ENCODE measurements at places on chromosomes 6 and 20.
A peak's percentile ranks its signal among the peaks of the same experiment; 100 is the strongest.

GRCh38 chr6:149236589-149236988, 80.9 kb upstream of the TAB2 start:
- DNase-seq, result no peak

GRCh38 chr6:84731901-84732300, 32.5 kb downstream of the TBX18 start:
- no peak for DNase-seq

- no peak for DNase-seq
Measured at GRCh38 chr20:53950031-53950430, 120.4 kb downstream of the BCAS1 start.

GRCh38 chr6:147867433-147868226, 359.1 kb downstream of the SAMD5 start:
- DNase-seq, result no peak

GRCh38 chr6:12116978-12117377, 104.9 kb downstream of the HIVEP1 start:
- DNase-seq, result no peak

GRCh38 chr6:116017546-116018295, 43.0 kb downstream of the FRK start:
- DNase-seq, result no peak

DNA sequence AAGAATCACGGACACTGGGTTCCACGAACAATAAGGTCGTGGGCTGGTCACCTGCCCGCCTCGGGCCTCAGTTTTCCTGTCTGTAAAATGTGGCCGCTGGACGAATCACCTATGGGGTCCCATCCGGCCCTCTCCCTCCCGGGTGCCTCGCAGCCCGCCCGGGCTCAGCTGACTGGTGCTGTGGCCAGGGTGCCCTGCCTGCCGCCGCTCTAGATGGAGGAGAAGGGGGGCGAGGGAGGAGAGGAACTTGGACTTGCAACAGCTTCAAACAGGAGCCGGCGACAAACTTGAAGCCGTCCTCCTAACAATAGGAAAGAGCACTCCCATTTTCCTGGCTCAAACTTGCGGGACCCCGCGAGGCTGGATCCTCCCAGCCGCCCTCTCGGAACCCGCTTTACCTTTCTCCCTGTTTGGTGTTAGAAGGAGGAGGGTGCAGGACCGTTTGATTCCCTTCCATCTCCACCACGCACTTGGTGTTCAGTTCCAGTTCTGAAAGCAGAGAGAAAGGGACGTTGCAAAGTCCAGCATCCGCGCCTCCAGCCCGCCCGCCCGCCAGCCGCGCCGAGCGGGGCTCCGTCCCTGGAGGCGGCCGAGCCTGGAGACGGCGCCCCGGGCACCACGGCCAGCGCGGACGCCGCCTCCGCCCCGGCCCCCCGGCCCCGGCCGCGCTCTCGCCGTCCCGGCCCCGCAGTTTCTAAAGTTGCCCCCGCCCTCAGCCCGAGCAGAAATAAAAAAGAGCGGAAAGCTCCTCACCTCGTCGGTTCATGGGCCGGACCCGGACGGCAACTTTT, 584 bp downstream of the KIF13A start:
- peak; percentile 6 for DNase-seq

- no peak for DNase-seq
Measured at GRCh38 chr6:31794866-31795615, 511 bp downstream of the VARS1 start.

DNA sequence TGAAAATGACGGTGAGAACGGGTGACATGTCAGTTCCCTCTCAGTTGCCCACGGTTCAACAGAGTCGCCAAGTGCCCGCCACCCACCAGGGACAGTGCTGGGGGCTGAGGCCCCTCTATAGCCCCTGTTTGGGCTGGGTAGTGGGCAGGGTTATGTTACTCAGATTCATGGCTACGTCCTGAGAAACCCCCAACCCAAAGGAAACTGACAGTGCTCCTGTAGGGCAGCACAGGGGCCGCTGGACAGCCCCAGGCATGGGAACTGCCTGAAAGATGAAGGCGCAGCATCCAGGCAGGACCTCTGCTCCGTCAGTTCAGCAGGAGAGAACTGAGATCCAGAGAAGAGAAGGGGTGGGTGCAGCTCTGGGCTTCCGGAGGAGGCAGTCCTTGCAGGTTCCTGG, 118.9 kb upstream of the PMEPA1 start:
- DNase-seq, result no peak

GRCh38 chr6:132648356-132648755, 10.6 kb downstream of the TAAR1 start:
- DNase-seq, result no peak

- DNase-seq, result no peak
Measured at GRCh38 chr6:80437801-80438200, 331.3 kb downstream of the BCKDHB start.

DNA sequence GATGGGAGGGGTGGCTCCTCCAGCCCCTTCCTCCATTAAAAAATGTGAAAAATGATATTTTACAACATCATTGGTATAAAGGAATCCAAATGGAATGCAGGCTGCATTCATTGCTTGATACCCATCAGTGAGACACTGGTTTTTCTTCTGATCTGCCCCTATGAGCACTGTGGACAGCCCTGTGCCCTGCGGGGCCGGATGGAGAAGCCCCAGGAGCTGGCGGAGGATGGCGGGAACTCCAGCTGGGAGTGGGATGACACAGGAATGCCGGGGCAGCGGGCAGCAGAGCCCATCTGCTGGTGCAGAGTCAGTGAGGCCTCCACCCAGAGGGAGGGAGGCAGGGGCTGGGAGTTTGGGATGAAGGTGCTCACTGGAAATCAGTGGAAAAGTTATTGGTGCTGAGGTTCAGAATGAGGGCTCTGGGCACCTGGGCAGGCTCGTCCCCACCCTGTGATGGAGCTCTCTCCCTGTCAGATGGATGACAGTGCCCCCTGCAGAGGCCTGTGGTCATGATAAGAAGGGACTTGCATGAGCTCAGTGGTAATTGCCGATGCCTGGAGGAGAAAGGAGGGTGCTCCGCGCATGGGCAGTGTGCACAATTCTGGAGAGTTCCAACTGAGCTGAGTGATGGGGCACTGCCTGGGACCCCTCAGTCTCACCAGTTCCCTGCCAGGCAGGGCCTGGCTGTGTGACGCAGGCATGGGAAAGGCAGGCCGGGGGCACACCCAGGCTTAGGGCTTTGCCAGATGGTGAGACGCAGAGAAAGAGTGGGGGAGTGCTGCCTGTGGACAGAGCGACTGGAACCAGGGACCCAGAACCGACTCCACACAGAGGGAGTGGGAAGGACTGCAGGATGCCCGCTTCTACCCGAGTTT, 23.2 kb downstream of the CTCFL start:
- no peak for DNase-seq

DNA sequence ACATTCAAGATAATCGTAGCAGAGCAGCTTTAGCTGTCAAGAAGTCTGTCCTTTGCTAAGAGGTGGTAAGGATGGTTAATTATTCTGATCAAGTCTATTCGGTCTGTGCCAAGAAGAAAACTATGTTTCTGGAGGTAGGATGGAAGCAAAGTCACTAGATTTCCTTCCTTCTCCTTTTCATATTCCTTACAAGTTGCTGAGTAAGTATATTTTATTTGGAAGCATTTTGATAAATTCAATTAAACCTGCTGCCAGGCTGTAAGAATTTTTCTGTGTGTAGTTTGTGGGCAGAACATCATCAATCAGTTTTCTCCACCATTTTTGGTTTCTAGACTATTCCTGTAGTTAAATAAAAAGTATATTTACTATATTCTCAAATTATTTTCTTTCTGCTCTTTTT, 311.3 kb downstream of the PRKN start:
- no peak for DNase-seq

DNA sequence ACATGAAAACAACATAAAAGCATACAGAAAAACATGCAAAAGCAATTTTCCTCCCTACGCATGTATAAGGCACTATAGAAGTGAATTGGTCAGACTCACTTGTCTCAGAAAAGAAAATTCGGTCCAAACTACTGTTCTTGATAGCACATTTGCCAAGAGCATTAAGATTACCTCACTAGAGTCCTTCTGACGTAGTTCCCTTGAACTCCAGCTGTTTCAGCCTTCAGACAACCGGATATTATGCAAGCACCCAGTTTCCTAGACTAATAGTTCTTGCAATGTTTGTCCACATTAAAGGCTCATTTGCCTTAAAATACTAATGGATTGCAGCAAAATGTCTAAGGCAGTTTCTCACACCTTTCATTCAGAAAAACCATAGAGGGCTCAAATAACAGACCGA, 2.5 kb upstream of the CASS4 start:
- no peak for DNase-seq

- DNase-seq, result no peak
Measured at GRCh38 chr6:145529582-145529981, 205.7 kb downstream of the EPM2A start.

DNA sequence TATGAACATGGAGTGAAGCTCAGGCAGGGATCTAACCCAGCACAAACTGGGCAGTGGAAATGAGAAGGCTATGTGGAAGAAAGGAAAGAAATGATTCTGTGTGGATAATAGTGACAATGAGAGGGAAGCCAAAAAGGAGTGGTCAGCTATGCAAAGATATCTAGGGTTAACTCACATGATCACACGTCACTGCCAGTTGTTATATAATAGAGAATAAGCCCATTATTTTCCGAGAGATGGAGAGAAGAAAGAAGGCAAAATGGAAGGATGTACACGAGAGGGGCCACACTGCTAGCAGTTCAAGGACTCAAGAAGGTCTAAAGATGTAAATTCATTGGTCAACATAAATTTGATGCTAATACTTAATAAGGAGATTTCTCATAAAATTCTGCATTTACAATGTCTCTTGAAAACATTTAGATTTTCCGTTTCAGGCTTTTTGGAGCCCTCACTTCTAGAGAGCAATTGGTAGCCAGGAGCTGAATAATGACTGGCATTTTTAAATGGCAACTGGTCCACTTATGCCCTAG, 18.8 kb upstream of the RCAN2 start:
- DNase-seq, result no peak

- no peak for DNase-seq
Measured at GRCh38 chr6:159053781-159054398, 9.1 kb upstream of the TAGAP start.

GRCh38 chr6:106939848-106940247, 34.7 kb downstream of the CD24 start:
- no peak for DNase-seq

- DNase-seq, result no peak
Measured at GRCh38 chr6:39344821-39345280, 22.3 kb upstream of the KCNK16 start.

- DNase-seq, result no peak
Measured at GRCh38 chr6:56043076-56043475, 167.7 kb upstream of the BMP5 start.

- DNase-seq, result no peak
Measured at GRCh38 chr6:111411978-111412566, 70.9 kb downstream of the REV3L start.

- DNase-seq, result no peak
Measured at GRCh38 chr20:53819973-53820451, 226.4 kb upstream of the ZNF217 start.

GRCh38 chr6:133724726-133725125, 164.2 kb upstream of the TCF21 start:
- no peak for DNase-seq

- no peak for DNase-seq
Measured at GRCh38 chr6:116290799-116291198, 11.1 kb upstream of the TSPYL1 start.

DNA sequence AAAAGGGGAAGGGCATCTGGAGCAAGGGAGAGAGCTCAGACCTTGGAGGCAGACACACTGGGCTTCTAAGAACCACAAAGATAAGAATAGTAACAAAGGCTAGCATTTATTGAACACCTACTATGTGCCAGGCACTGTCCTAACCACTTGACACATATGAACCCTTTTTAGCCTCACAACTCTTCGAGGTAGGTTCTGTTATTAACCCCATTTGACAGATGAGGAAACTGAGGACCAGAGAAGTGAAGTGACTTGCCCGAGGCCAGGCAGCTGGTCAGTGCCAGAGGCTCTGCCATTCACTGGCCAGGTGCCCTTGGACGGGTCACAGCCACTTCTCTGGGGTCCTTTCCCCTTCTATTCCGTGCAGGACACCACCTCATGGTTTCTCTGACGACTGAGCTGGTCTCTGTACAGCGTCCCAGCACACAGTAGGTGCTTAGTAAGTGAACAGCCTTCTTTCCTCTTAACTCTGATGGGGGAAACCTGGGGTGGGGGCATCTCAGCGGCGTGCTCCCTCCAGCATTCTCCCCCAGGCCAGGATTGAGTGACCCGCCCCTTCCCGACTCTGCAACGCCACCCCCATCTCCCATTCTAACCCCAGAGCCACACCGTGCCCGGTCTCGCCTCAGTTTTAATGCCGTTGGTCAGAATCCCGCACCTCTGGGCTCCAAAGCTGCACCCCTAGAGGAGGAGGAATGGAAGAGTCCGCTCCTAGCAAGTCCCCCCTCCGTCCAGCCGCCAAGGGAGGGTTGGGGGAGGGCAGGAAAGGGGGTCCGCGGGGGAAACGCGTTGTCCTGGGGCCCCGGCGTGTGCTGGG, 55.7 kb downstream of the CD40 start:
- DNase-seq, result no peak
